Naive B cell (primary cell): ENCODE measurements at places on chromosomes 1 and 21. TPM values are rescaled to one million over a fixed set of nuclear protein-coding genes. Genes with fewer than 3 reads are reported as not detected.

DNA sequence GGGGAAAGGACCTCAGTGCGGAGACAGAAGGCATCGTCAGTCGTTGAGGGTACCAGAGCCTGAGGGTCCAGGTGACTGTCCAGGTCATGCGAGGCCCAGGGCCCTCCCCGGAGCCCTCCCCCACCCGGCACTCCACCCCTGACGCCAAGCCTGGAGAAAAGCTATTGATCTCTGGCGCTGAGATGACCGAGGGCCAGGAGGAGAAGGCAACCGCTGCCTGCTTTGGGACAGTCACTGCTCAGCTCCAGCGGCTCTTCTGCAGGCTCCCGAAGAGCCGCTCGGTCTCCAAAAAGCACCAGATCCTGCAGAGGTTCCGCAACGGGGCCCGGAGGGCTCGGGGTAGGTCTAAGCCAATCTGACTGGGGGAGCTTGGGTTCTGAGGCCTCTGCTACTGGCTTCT, 10.9 kb downstream of the RASSF5 start:
- DNase-seq: no peak

GRCh38 chr21:33854604-33855003, 61.0 kb downstream of the ATP5PO start:
- DNase-seq: no peak

DNA sequence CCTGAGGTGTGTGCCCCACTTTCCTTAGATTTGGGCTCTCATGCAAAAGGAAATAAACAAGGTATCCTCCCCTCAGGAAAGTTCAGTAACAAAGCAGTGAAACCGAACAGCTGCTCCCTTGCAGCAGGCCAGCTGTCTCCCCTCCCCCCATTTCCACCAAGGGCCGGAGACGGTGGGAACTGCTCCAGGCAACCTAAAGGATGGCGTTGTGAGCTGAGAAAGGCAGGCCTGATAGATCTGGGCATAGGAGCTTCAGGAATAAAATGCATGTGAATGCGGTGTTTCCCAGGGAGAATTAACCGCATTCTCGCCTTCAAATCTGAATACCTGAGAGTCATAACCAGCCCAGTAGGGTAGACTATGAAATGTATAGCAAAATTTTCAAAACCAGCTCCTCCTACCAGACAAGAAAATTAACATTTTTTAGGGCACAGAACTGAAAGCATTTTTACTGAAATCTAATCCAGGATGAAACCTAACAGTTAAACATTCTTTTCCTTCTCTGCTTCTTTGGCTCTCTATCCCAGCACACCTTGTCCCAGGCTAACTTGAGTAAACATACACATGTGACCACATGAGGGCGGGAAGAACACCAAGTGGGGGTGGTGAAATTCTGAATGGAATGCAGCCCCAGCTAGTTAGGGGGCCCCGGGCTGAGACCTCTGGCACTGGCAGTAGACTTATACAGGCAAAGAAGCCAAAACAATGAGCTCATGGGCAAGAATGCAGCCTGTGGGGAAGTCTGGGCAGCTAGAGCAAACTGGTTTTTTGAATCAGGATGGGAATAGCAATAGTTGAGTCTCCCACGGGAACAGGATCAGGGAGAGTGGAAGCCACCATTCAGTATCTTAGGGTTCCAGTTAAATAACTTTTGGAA, 11.5 kb downstream of the MCL1 start:
- DNase-seq: no peak

DNA sequence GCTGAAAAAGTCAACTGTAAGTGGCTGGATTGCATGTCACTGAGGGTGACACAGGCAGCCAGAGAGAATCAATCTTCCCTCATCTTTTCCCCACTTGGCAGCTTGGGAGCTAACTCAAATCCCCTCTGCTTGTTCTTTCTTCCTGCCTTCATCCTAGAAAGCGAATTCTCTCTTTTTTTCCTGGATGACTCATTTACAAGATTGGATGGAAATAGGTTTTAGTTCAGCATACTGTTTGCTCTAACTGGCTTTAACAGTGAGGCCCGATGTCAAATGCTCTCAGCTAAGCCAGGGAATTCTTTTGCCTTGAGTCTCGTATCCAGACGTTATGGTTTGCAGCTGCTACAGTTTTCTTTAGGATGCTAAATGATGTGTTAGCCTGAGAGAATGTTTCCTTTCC, 72.7 kb downstream of the HUNK start:
- DNase-seq: no peak

The HLX gene
- polyA plus RNA-seq: 3.5 TPM
